ENCODE measurements at places on chromosomes 13 and 19.

- no peak for DNase-seq
Observed at GRCh38 chr13:94196413-94196812, 283.1 kb downstream of the DCT start.

DNA sequence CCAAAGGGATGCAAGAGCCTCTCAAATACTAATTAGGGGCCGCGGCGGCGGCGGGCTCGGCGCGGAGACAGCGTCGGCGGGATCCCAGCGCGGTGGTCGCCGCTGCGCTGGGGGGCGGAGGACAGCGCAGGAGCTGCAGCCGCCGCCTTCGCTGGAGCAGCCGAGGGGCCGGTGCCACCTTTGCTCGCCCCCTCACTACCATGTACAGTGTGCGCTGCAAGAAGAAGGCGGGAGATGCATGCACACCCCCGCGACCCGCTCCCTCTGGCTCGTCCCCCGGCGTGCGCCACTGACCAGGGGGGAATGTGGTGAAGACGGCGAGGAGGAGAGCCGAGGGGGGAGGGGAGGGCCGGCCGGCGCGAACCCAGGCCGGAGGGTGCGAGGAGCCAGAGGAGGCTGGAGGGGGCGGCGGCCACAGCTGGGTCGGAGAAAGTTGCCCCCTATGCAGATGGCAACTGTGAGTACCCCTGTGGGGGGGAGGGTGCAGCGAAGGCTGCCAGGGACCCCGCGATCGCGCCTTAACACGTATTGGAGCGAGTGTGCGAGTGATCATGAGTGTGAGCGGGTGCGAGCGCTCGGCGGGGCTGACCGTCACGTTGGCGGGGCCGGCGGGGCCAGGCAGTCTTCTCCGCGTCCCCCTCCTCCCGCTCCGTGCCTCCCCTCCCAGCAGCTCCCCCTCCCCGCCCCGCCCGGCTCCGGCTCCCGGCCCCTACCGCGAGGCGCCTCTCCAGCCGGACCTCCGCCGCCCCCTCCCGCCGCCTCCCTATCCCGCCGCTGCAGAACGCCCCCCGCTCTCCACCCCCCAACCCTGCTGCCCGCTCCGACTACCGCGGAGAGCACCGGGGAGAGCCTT is 808 bp downstream of the SLITRK5 start:
- DNase-seq: no peak

- DNase-seq: peak; percentile 7
Observed at GRCh38 chr13:34356686-34357434, 538.9 kb downstream of the RFC3 start.

DNA sequence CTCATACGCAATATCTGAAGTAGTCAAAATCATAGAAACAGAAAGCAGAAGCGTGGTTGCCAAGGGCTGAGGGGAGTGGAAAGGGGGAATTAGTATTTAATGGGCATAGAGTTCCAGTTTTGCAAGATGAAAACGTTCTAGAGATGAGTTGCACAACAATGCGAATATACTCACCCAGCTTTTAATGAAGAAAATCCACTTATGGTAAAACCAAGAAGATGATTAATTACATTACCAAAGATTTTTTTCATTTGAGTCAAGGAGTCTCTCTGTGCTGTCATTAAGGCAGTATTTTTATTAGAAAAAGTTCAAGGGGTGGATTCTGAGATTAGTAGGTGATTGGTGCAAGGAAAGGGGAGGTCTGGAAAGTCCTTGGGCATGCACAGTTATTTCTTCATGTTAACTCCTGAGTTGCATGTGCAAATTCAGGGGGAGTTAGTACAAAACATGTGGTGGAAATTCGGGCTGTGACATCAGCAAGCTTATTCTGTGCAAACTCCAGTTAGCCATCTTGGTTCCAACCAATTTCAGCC is 6.9 kb upstream of the CBY2 start:
- DNase-seq: no peak

GRCh38 chr13:113288880-113289279 is 8.2 kb upstream of the LAMP1 start:
- no peak for DNase-seq

GRCh38 chr19:18254546-18255503 is 19.4 kb downstream of the IQCN start:
- no peak for DNase-seq

GRCh38 chr19:43658001-43658400 is 12.0 kb downstream of the PLAUR start:
- DNase-seq: no peak
